ENCODE measurements at places on chromosomes 1 and 21.
A peak's percentile ranks its signal among the peaks of the same experiment; 100 is the strongest.

- DNase-seq: no peak
Measured at GRCh38 chr21:34956416-34957316, 92.4 kb downstream of the RUNX1 start.

GRCh38 chr21:39860600-39860999 lies 6.6 kb upstream of the PCP4 start:
- no peak for DNase-seq

DNA sequence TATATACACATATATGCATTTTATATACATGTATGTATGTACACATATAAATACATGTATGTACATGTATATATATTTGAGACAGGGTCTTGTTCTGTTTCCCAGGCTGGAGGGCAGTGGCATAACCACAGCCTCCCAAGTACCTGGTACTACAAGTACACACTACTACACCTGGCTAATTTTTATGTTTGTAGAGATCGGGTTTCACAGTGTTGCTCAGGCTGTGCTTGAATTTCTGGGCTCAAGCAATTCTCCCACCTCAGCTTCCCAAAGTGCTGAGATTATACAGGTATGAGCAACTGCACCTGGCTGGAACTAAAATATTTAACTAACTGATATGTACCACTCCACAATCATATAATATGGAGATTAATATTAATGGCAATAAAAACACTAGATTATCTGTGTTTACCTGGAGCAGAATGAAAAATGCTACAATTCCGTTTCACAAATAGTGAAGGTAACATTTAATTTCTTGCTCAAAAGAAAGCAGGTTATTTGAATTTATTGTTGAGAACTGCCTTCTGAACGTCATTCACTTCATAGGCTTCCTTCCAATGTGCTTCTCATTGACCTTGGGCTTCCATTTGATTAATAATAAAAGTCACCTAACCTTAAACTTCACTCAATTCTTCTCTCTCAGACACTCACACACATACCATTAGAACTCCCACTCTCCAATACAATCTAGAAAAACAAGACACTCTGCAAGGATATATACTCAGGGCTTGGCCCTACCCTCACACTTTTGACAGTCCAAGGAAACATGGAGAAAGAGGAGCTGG lies 57.0 kb downstream of the PTGER3 start:
- no peak for DNase-seq

DNA sequence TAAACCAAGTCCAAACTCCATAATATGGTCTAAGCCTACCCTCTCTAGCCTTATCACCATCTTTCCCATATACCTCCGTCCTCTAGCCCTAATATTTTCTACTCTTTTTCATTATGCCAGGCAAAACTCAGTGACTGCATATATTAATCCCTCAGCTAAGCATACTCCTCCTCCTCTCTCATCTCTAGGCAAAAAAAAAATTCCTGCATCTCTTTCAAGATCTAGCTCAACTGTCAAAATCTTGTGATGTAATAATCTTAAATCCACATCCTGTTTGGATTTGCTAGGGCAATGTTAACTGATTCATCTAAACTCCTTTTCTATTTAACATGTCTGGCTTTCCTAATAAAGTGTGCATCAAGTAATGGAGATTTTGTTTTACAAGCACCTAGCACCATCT lies 20.4 kb downstream of the PRPF38A start:
- DNase-seq: no peak

DNA sequence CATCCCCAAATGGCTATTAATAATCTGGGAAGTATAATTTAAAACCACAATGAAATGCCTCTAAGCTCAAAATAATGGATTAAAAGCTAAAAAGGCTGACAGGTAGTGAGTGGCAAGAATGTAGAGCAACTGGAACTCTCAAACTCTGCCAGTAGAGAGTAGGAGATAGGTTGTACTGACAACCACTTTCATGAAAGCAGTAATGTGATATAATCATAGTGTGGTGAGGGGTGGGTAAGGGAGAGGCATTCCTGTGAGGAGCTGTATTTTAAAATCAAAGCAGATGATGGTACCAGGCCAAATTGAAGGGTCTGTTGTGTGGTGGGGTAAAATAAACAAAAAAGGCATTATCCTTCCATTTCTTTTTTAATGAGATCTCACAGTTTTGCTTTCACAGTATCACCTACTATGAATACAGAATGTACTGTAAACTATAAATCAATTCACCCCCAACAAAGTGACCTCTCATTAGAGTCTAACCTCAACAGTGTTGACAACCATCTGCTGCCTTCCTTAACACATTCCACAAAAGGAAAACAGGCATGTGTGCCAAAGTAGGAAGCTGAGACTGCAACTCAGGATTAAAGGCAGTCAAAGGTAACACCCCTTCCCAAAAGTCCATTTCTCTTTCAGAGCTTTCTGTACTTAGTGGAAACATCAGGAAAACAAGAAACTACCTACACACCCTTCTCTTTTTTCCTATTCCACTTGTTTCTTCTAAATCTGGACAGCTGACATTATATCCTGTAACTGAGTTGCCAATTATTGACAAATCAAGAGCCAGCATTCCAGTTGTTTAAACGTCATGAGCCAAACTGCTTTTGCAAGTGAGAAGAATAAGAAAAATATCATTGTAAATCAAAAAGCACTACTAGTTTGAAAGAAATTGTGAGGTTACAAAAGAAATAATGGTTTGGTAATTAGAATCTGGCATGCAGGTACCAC lies 130.8 kb downstream of the FAF1 start:
- DNase-seq: no peak

DNA sequence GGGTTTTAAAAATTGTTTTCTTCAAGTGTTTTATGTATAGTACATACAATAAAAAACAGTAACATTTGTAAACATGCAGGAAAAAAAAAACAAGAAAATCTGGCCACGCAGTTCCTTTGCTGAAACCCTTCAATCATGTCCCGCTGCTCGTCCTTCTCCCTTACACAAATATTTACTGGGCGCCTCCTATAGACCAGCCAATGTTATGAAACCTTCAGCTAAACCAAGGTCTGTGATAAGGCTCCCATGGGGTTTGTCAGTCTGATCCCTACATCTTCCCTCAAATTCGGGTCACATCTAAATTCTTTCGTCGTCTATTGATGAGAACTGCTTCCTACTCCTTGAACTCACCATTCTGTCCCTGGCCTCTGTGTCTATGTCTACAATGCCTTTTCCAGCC lies 583.9 kb downstream of the SMYD3 start:
- no peak for DNase-seq

- DNase-seq: no peak
Measured at GRCh38 chr21:33035147-33035546, 9.4 kb downstream of the OLIG2 start.

DNA sequence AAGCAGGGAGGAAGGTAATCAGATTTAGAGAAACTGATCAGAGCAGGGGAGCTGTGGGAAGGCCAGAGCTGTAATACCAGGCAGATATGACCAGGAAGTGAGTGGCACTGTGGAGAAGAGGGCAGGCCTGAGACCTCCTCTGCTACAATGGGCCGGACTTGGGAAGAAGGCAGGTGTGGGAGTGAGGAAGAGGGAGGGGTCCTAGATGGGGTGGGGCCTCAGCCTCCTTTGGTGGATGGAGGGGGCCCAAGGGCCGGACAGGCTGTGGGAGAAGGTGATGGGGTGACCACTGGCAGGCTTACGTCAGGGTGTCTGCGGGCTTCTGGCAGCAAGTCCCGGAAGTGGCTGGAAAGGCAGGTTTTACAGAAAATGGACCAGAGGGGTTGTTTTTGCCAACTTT lies 5.0 kb upstream of the HPCA start:
- DNase-seq: no peak

DNA sequence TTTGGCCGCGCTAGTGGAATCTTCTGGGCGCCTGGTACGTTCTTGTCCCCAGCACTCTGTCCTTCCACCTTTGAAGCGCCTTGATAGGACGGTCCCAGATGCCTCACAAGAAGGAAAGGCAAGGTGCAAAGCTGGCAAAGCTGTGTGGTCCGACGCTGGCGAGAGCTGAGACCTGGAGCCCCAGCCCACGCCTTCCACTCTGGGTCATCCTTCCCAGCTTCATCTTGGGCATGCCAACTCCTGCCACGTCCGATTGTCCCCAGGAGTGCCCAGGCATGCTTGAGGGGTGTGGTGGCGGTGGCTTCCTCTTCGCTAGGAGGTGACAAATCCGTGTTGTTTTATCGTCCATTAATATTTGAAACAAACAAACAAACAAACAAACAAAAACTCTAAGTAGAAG lies 123.9 kb upstream of the DPYD start:
- DNase-seq: no peak

GRCh38 chr1:226593541-226593940 lies 45.0 kb downstream of the STUM start:
- no peak for DNase-seq

GRCh38 chr21:26572702-26573381 lies at the start of gene CYYR1:
TSS of gene CYYR1 (minus strand) at chr21:26573286. CDS start at chr21:26572940, 346 bp downstream.
- DNase-seq: no peak

- DNase-seq: no peak
Measured at GRCh38 chr21:26563856-26564503, 9.1 kb downstream of the CYYR1 start.

DNA sequence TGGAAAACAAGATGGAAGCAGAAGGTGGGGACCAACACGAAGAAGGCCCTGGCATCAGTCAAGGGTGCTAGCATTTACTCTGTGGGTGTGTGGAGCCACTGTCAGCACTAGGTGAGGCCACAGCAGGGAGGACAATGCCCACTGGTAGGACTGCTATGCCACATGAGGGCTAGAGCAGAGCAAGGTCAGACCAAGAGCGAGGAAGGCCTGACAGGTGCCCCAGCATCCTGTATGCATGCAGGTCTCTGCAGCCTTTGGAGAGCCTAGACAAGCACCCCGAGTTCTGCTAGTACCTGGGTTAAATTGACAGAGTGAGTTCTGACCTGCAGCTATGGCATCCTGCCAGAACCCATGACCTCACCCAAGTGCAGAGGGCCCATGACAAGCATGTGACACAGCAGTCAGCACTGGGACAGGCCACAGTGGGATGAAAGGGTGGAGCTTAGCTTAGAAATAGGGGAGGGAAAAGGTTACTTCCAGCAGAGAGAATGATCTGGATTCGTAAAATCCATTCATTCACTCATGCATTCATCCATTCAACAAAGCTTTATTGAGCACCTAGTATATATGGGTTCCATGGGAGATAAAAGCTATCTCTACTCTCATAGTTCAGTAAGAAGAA lies 9.0 kb upstream of the CSF1 start:
- no peak for DNase-seq

GRCh38 chr1:195939844-195940243 lies 668.4 kb downstream of the KCNT2 start:
- no peak for DNase-seq

DNA sequence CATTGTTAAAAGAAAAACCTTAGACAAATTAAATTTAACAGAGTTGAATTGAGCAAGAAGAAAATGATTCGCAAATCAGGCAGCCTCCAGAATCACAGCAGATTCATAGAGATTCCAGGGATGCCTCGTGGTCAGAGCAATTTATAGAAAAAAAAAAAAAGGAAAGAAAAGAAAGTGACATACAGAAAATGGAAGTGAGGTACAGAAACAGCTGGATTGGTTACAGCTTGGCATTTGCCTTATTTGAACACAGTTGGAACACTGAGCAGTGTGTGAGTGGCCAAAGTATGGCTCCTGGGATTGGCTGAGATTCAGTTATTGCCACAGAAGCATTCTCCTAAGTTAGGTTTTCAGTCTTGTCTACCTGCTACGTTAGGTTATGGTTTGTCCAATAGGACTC lies 9.1 kb upstream of the C21orf91 start:
- DNase-seq: no peak

- DNase-seq: no peak
Measured at GRCh38 chr1:100302739-100303138, 36.7 kb downstream of the RTCA start.

- peak; percentile 35 for DNase-seq
Measured at GRCh38 chr1:17438318-17439249, 893 bp downstream of the RCC2 start.

GRCh38 chr1:248862695-248862997 lies 3.8 kb upstream of the ZNF692 start:
- DNase-seq: no peak

GRCh38 chr1:178652506-178653490 lies 72.2 kb upstream of the RALGPS2 start:
- DNase-seq: no peak

- DNase-seq: no peak
Measured at GRCh38 chr1:196890668-196891067, 2.8 kb downstream of the CFHR4 start.

- DNase-seq: no peak
Measured at GRCh38 chr1:194466706-194467105, 1280.3 kb upstream of the B3GALT2 start.

DNA sequence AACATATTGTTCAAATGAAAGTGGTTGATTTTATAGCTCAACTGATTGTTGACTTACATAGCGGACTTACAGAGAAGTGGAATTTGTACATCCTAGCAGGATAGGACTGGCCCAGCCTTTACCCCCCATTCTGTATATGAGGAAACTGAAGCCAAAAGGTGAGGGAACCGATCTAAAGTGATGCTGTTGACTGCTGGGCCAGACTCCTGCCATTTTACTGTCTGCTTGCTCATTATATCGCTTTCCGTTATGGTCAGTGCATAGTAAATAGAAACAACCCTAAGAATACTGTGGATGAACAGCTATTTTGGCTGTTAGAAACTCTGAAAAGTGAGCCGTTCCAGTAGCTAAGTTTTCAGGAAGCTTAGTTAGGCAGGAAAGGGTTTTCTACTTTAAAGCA lies 31.9 kb downstream of the PRDM2 start:
- DNase-seq: no peak

- DNase-seq: no peak
Measured at GRCh38 chr1:161214369-161214768, 726 bp upstream of the FCER1G start.

Data from stimulated activated CD8-positive, alpha-beta memory T cell treated with anti-CD3 and anti-CD28 coated beads, Interleukin-4, amount 100 ng/mL, for 1 hour (primary cell).